PC-9 (cell line): ENCODE measurements at places on chromosomes 7 and 10. TPM values are rescaled to one million over a fixed set of nuclear protein-coding genes. Genes with fewer than 3 reads are reported as not detected.

DNA sequence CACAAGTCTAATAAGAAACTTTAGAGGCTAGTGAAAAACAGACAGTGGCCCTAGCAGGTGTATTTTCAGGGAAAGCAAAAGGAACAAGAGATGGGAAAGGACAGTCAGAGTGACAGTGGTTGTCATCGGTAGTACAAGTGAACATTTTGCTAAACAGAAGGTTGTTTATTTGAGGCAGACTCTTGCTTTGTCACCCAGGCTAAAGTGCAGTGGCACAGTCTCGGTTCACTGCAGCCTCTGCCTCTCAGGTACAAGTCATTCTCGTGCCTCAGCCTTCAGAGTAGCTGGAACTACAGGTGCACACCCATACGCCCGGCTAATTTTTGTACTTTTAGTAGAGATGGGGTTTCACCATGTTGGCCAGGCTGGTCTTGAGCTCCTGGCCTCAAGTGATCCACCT is 195.8 kb downstream of the RELN start:
- DNase-seq, result no peak
- H3K36me3 ChIP-seq, result no peaks in the 10 kb centered on the region
- no peaks in the 10 kb centered on the region for H3K27me3 ChIP-seq

GRCh38 chr10:113442336-113442735 is 110.5 kb upstream of the HABP2 start:
- H3K36me3 ChIP-seq, result no peaks in the 10 kb centered on the region
- H3K4me1 ChIP-seq, result no peaks in the 10 kb centered on the region
- H3K27me3 ChIP-seq, result no peaks in the 10 kb centered on the region
- DNase-seq, result no peak

DNA sequence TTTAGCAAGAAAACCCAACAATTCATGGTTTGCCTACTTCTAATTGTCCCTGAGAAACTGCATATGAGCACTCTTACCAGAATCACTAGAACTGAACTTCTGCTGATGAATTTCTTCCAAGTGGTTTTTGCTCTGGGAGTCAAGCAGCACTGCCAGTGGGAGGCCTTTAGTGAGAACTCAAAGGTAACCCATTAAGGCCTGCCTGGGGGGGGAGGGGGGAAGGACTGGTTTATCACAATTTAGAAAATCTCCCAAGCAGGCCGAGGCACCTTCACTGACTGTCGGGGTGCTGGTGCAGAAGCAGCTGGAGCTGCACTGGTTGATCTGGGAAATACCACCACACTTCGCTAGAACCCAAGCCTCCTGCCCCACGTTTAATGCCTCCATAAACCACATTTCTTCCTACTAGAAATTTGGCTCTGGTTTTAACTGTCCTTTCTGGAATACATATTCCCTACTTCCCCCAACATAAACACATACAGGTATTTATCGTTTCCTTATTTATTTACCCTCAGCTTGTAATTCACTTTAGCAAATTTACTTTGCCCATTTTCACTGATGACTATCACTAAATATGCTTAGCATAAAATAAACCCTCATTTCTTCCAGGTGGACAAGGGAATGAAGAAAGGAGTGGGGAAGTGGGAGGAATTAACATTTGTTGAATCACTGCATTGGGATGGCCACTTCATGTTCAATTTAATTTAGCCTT is 14.2 kb downstream of the ANK3 start:
- no peak overlapping the region for H3K27ac ChIP-seq
- H3K4me3 ChIP-seq, result no peak overlapping the region
- H3K4me1 ChIP-seq, result 0 out of 2 replicates have a peak, but pooled peaks cover 5% of the 10 kb centered on the region
- H3K36me3 ChIP-seq, result no peaks in the 10 kb centered on the region
- DNase-seq, result no peak
- H3K27me3 ChIP-seq, result no peaks in the 10 kb centered on the region

- H3K36me3 ChIP-seq, result no peaks in the 10 kb centered on the region
- no peak for DNase-seq
- H3K4me1 ChIP-seq, result no peaks in the 10 kb centered on the region
- H3K4me3 ChIP-seq, result no peak overlapping the region
Measured at GRCh38 chr7:132871419-132871818, 210.5 kb downstream of the CHCHD3 start.

DNA sequence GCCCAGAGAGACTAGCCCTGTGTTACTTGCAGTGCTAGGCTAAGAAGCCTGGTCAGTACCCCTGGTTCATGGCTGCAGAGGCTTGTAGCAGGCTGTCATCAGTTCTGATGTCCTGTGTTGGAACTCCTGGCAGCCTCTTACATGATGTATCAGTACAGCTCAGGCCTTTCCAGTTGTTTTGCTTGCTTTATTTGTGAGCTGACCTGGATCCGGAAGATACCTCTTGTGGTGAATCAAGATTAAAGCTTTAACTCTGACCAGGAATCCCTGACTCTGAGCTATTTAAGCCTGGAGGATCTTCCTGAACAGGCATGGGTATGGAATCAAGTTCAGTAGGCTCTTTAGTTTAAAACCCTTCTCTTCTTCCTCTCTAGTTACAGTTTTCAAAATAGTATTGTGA is 4.4 kb downstream of the STARD3NL start:
- H3K27me3 ChIP-seq, result no peaks in the 10 kb centered on the region
- no peaks in the 10 kb centered on the region for H3K36me3 ChIP-seq
- no peak for DNase-seq
- H3K4me1 ChIP-seq, result peaks cover 9% of the 10 kb centered on the region

DNA sequence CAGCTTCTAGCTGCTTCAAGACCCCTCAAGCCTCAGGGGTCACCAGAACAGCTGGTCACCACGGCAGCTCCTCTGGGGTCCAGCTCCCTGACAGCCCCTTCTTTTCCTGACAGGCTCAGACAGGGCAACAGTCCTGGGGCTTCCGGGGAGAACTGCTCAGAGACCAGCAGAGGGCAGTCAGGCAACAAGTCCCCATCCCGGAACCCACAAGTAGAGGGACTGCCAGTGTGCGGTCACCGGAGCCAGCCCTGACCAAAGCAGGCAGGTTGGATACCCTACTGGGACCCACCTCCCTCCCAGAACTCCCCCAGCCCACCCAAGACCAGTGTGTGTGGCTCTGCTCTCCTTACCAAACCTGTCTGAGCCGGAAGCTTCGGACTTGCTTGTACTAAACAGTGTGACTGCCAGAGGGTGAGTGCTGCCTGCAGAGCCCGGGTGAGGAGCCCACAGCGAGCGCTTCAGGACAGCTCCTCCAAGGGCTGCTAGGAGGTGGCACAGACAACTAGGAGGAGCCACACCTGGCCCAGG is 40.3 kb downstream of the YKT6 start:
- no peaks in the 10 kb centered on the region for H3K4me1 ChIP-seq
- no peaks in the 10 kb centered on the region for H3K36me3 ChIP-seq
- no peak overlapping the region for H3K27ac ChIP-seq
- peaks cover 46% of the 10 kb centered on the region for H3K27me3 ChIP-seq
- no peak overlapping the region for H3K4me3 ChIP-seq

GRCh38 chr10:3528823-3529403 is 256.1 kb downstream of the KLF6 start:
- DNase-seq, result no peak
- H3K4me3 ChIP-seq, result no peak overlapping the region
- H3K36me3 ChIP-seq, result no peaks in the 10 kb centered on the region
- H3K27me3 ChIP-seq, result no peaks in the 10 kb centered on the region
- H3K4me1 ChIP-seq, result peaks cover 19% of the 10 kb centered on the region

DNA sequence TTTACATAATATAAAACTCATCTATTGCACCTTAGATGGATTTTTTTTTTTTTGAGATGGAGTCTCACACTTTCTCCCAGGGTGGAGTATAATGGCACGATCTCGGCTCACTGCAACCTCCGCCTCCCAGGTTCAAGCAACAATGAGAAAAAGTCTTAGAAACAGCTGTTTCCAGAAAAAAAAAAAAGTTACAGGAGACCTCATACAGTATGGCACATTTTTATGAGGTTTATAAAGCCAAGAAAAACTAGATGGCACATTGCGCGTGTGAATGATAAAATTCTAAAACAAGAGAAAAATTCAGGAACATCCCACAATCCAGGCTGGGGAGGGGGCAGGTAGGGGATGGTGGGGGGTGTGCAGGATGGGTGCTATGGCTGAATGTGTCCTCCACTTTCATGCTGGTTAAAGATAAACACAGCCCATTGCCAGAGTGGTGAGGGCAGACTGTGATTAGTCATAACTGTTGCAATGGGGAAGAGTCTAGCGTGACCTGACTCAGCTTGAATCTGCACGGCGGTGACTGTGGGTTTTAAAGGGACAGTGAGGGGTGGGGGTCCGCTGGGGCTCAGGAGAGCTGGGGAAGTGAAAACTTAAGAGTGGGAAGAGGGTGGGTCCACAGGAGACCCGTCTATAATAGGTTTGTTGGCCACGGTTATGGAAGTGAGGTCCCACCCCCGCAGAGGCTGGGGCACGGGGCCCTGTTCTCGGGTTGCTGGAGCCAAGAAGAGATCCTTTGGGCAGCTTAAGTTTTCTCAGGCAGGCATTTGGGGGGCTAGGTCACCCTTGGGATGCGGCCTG is 11.9 kb upstream of the LRRC27 start:
- no peaks in the 10 kb centered on the region for H3K36me3 ChIP-seq
- H3K27me3 ChIP-seq, result no peaks in the 10 kb centered on the region
- DNase-seq, result peak; percentile 69
- peaks cover 15% of the 10 kb centered on the region for H3K4me1 ChIP-seq
- H3K4me3 ChIP-seq, result peak overlapping the region; percentile 20; the same call in 1 of the 2 replicates
- H3K27ac ChIP-seq, result peak overlapping the region; percentile 66

DNA sequence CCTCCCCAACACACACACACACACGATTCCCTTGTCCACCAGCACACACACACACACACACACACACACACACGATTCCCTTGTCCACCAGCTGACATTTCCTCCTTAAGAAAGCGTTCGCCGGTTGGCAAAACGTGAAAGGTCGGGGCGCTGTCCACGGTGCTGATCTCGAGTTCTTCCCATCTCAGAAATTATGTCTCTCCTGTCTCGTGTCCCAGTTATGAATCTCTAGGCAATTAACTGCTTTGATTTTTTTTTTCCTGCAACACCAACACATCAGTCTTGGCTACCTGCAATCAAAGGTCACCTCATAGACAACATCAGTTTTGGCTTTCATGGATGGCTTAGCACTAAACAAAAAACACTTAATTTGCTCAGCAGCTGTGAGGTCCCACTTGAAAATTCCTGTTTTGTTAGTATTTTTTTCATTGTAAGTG is 1.9 kb downstream of the INA start:
- no peaks in the 10 kb centered on the region for H3K36me3 ChIP-seq
- no peak overlapping the region for H3K27ac ChIP-seq
- peak overlapping the region; percentile 16; the same call in 1 of the 2 replicates for H3K4me3 ChIP-seq
- H3K4me1 ChIP-seq, result peaks cover 22% of the 10 kb centered on the region

Gene CXCL12
- not detected in 2 replicates for total RNA-seq

Gene PHKG1
- total RNA-seq, result 2.7 and 3.9 TPM in 2 replicates

Gene FXYD4
- total RNA-seq, result not detected in 2 replicates

Gene RNLS
- not detected in 2 replicates for total RNA-seq

Gene AKR1C2
- total RNA-seq, result 1,997 and 2,032 TPM in 2 replicates

Gene NAT16
- not detected in 2 replicates for total RNA-seq
